ENCODE measurements at places on chromosomes 7 and 10. TPM values are rescaled to one million over a fixed set of nuclear protein-coding genes. Genes with fewer than 3 reads are reported as not detected.

GRCh38 chr7:36838616-36839225 is 114.4 kb upstream of the AOAH start:
- DNase-seq = no peak

- DNase-seq = no peak
Observed at GRCh38 chr7:104156842-104157277, 51.0 kb downstream of the ORC5 start.

DNA sequence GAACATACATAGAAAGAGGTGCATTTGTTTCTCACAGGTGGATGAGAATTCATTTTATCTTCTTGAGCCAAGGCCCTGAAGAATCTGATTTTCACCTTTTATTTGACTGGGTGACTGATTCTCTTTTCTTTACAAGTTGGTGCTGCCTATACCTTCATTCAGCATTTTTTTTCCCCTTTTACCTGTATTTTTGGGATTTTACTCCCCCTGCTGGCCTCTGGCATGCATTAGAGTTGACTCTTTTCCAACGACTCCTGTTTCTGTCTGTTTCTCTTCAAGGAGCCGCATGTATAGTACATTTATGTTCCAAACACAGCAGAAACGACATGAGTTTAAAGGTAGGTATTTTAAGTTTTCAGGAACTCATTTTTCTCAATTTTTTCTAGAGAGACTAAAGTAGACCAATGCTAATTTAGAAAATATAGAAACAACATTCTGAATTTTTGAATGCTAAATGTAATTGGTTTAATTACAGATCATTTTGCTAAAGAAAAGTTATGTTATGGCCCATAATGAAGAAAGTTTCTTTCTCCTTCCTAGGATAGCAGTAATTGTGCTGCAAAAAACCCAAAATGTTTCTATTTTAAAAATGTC is 149.8 kb upstream of the HDAC9 start:
- DNase-seq = peak; percentile 37

GRCh38 chr7:112410092-112410491 is 40.2 kb upstream of the IFRD1 start:
- no peak for DNase-seq

GRCh38 chr7:102463841-102464576 is 654 bp downstream of the ALKBH4 start:
- no peak for DNase-seq

DNA sequence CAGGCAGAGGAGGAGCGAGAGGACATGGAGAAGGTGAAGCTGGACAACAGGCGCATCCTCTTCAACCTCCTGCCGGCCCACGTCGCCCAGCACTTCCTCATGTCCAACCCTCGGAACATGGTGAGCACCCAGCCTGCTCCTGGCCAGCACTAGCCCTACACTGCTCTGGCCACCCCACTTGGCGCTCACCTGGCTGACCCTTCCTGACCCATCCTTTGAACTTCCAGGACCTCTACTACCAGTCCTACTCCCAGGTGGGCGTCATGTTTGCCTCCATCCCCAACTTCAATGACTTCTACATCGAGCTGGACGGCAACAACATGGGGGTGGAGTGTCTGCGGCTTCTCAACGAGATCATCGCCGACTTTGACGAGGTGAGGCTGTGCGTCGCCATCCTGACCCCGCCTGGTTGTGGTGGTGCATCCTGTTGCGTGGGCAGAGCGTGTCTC is 129.2 kb downstream of the ADCY1 start:
- DNase-seq = peak; percentile 11

DNA sequence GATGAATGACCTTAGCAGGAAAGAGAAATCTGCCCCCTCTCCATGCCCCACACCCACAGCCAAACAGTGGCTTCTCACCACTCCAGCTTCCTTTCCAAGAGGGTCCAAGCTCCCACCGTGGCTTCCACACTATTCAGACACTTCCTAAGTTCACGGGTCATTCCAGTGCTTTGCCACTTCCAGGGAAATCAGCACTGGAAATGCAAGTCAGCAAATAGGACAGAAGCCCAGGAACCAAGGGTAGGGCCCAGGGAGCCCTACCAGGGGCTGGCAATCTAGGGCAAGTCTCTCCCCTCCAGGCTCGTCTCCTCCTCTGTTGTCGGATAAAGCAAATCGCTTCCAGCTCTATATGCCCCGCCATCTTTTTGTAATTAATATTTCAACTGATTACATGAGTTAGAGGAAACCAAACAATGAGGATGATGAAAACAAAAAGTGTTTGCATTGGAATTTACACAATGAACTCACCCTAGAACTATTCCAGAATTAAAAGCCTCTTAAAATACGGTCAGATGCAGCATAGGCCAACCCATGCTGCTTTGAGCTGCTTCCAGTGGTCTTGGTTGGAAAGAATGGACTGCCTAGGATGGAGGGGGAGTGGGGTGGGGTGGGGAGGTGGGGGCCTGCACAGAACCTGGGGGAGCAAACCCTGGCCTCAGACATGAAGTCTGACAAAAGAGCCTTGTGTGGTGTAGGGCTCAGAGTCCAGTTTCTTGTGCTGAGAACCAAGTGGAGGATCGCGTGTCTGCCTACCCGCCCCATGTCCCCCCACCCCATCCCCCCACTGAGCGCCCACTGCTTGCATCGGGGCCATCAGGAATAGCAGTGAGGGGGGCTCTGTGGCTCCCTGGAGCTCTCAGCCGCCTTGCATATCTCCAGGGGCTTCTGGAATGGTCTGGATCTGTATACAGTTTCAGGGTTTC is 74.6 kb upstream of the CPXM2 start:
- no peak for DNase-seq

DNA sequence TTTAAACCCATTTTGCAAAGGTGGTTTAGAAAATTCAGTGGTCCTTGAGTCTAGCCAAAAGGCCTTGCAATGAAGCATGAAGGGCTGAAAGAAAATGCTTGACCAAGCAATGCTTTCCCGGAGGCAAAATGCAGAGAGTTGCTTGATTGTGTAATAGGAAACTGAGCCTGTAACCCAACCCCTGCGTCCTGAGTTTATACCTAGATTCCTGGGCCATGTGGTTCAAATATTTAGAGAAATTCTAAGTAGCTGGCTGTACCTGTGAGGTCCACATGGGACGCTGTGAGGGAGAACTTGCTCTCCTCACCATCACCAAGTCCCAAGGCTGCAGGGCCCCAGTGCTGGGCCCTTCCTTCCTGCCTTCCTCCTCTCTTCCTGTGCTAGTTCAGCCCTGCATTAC is 45.7 kb downstream of the CXCL12 start:
- DNase-seq = no peak

GRCh38 chr7:22121702-22122474 is 176.2 kb upstream of the CDCA7L start:
- DNase-seq = peak; percentile 44

GRCh38 chr7:156240532-156240931 is 400.0 kb upstream of the RNF32 start:
- no peak for DNase-seq

DNA sequence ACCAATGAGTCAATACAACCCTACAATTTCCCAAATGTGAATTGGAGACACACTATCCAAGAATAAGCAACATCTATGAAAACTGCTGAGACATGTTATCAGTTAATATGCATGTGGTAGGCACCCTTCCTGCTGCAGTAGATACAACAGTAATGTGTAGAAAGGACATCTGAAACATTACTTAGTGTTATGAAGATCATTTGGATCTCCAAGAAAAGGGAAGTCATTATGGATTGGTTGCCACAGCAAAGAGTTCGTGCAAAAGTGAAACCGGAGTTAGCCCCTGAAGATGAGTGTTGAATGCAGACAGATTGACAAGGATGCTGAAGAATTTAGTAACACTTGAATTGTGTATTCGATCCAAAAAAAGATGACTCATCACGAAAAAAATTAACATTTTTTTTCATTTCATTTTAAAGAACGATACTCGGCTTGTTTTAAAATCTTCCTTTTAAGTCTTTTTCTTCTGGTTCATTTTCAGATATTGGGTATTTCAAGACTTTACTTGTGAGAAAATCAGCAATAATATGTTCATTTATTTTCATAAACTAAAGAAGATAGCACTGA is 322.4 kb upstream of the KLF6 start:
- DNase-seq = no peak

DNA sequence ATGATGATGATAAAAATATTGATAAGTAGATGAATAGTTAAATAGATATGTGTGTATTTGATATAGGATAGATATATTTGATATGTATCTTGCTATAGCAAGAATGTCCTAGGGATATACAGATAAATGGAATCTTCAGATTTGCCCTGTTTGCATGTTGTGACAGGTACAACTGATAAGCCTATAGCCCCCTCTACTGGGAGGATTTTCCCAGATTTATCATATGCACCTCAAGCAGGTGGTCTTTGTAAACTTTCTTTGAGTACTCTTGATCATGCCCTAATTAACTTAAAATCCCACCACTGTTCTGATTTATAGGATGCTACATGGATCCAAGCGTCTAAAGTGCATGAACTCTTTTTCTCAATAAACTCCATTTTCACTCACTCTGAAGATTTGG is 1050.7 kb downstream of the SORCS3 start:
- DNase-seq = no peak

- DNase-seq = no peak
Observed at GRCh38 chr7:150910996-150911422, 58.7 kb downstream of the AOC1 start.

DNA sequence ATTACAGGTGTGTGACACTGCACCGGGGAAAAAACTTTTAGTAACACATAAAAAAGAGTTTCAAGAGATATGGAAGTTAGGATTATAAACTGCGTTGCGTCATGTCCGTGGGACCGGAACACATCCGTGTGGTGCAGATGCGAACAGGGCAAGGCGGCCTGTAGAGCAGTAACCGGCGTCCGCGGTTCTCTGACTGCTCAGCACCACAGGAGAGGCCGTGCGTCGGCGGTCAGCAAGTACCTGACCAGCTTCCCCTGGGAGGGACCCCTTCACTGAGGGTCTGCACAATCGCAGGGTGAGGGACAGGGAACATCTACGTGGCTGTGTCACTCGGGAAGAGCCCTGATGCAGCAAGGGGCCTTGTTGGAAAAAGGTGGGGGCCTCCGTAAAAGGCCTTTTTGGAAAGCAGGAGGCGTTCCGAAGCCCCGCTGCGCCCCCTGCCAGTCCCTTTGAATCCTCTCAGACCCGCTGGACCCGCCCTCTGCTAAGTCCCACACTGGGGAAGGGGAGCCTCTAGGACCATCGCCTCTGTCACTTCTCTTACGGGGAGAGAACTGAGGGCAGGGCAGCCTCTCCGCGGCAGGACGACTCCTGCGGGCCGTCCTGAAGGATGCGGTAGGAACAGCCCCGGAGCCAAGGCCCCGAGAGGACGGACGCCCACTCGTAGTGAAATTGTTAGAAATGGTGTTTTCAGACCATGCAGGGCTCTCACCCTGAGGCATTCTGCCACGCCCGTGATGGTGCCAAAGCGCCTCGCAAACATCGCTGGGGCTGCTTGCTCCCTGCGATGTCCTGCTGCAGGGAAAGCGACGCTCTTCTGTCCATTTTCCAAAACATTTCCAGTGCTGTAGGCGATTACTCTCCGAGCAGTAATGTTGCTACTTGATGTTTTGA is 771.6 kb upstream of the COBL start:
- DNase-seq = no peak

DNA sequence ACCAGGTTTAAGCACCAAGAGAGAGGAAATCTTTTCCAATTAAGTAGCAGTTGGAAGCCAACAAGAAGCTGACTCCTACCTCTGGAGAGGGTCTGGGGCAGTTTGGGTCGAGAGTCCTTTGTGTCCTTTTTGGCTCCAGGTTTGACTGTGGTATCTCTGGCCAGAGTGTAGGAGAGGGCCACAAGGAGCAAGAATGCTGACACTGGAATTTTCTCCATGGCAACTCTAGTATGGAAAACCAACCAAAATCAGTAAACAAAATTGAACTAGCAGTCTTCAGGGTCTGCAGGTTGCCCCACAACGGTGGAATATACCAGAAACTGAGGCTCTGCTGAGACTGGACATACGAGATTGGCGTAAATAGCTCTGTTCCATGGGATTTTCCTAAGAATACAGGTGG is 3.2 kb downstream of the AGR2 start:
- DNase-seq = no peak

The SUN1 gene
- 139 TPM for total RNA-seq

The TRPV5 gene
- total RNA-seq = not detected

The GIMAP5 gene
- total RNA-seq = 41.1 TPM

The PRF1 gene
- 8.7 TPM for total RNA-seq

The LRIT1 gene
- not detected for total RNA-seq

The DGKI gene
- 2.9 TPM for total RNA-seq

The TMEM229A gene
- not detected for total RNA-seq

The VAX1 gene
- not detected for total RNA-seq

The RTKN2 gene
- total RNA-seq = not detected

The C10orf143 gene
- 22.1 TPM for total RNA-seq

The CPXM2 gene
- 48.2 TPM for total RNA-seq
